Smooth muscle cell of trachea (primary cell): ENCODE measurements at places on chromosomes 5 and 9. TPM values are rescaled to one million over a fixed set of nuclear protein-coding genes. Genes with fewer than 3 reads are reported as not detected.

LSM11 gene
- total RNA-seq, result 3.1 and 3.5 TPM in 2 replicates

CHSY3 gene
- 1.7 and 2.0 TPM in 2 replicates for total RNA-seq

CTSV gene
- 0.33 and 1.5 TPM in 2 replicates for total RNA-seq

HNRNPK gene
- total RNA-seq, result 482 and 641 TPM in 2 replicates

PCDHA9 gene
- total RNA-seq, result under 0.01 TPM in 2 replicates
